CD4-positive, alpha-beta T cell treated with Interleukin-1 beta for 1 hour (primary cell): ENCODE measurements at places on chromosomes 7 and 10.

DNA sequence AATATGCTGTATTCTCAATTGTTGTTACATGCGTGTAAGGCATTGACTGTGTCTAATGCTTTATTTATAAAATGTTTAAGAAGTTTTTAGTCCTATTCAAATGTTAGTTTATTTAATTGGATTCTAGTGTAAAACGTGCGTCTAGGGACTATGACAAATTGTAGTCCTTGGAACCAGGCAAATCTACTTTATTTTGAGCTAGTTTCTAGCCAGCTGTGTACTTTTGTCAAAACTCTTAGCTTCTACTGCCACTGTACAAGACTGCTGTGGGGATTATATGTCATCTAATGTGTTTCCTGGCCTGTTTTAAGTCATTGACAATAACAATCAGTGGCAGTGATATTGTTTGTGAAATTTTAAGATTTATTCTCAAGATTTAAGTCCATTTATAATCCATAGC, 220.5 kb upstream of the SEMA3D start:
- no peak for DNase-seq

DNA sequence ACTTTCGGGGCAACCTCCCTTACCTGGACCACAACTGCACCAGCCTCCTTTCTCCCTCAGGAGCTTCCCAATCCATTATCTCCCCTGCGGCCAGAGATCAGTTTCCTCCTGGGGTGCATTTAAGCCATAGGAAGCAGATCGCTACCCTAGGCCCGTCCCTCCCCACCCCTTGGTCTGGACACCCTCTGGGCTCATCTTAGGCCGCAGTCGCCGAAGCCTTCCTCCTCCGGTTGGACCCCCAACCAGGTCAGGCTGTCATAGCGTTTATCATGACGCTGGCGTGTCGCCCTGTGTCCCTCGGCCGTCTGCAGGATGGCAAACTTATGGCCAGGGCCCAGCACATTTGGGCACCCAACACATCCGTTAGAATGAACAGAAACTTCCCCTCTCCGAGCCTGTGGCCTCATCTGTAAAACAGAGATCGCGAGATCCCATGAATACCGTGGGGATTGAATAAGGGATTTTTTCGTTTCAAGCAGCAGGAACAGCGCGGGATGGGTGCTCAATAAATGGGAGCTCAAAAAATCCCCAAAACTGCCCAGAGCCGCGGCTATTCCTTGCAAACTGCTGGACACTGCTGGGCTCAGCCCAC, 669 bp upstream of the AP5Z1 start:
- DNase-seq: no peak

DNA sequence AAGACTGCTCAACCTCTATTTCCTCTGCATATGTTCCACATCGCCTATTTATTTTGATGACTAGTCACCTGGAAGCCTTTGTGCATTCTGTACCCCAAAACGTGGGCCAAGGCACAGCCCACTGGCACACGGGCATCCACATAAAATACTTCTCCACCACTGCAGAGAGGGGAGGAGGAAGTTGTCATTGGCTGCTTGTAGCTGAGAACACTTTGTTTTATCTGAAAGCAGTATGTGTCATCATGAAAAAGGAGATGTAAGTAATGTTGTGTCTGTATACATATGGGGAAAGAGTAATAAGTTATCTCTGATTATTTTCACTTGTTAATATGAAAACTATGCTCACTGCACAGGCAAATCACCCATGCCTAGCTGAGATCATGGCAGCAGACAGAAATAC, 48.2 kb upstream of the AMPH start:
- DNase-seq: no peak

- no peak for DNase-seq
Measured at GRCh38 chr10:111430070-111430469, 353.2 kb downstream of the ADRA2A start.

DNA sequence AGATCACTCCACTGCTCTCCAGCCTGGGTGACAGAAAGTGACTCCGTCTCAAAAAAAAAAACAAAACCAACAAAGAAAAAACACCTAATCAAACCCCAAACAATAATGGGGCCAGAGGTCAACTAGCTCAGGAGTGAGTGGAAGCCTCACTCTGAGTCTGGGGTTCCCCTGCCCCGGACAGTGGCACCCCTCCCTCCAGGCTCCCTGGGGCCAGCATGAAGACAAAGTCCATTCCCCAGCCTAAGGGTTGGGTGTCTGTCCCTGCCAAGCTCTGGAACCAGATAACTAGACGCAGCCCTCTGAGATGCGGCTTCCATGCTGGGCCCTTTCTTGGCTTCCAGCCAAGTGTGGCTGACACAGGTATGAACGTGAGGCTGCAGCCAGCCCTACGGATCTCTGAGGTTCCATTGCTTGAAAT, 1.7 kb upstream of the FUOM start:
- no peak for DNase-seq

DNA sequence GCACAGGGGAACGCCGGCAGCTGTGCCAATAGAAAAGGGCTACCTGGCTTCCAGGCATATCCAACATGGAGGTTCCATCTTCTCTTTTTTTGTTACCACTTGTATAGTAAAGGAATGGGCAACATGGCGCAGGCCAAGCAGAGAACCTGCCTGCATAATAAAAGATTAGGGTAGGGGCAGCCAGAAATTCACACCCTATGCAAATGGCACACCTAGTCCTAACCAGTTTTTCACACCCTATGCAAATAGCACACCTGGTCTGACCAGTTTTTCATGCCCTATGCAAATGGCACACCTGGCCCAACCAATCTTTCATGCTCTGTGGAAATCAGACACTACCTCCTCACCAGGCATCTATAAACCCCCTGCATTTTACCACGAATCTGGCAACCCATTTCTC, 369.5 kb downstream of the IPMK start:
- DNase-seq: no peak

DNA sequence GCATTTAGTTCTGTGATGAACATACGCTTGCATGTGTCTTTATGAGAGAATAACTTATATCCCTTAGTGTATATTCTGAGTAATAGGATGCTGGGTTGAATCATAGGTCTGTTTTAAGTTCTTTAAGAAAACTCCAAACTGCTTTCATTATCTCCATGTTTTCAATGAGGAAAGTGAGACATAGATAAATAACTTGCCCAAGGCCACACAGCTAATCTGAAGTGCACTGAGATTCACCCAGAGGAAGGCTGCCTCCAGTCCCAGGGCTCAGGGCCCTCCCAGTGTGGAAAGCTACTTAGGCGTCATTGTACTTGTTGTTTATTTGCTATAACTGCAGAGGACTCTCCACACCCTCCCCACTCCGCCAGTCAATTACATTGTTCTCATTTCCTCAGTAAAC, 126.7 kb downstream of the INHBA start:
- DNase-seq: no peak

GRCh38 chr7:115226410-115226809, 304.5 kb downstream of the MDFIC start:
- no peak for DNase-seq
